ENCODE measurements at places on chromosomes 1 and 21.

DNA sequence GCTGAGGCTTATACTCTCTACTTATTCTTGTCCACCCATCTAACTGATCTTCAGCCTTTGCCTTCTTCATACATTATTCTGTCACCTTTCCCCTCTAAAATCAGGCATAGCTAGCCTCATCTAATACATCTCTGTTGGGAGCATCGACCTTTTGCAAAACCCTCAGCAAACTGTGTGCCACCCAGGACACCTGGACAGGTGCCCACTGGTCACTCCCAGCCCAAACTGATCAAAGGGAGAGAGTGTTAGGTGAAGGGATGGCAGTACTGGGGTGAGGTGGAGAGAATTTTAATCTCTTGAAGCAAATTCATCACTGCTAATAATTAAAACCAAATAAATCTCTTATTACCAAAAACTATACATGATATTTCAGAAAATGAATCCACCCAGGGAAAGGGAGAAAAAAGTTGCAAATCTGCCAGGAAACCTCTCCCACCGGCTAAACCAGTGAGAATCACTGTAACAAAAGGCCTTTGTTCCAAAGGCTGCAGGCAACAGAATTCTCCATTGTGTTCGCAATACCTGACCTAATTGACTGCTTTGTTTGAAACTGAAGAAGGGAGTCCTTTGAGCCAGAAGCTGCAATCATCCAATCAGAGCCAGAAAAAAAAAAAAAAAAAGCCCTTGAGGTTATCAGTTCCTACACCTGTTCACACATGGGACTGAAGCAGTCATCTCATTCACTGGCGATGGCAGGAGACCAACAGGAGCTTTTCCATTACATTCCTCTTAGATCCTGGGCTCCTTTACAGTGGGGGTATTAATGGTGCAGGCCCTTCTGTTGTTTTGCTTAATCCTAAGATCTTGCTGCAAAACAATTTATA is 172.6 kb downstream of the APP start:
- DNase-seq: no peak

GRCh38 chr1:219813294-219813693 is 115.1 kb downstream of the SLC30A10 start:
- no peak for DNase-seq

DNA sequence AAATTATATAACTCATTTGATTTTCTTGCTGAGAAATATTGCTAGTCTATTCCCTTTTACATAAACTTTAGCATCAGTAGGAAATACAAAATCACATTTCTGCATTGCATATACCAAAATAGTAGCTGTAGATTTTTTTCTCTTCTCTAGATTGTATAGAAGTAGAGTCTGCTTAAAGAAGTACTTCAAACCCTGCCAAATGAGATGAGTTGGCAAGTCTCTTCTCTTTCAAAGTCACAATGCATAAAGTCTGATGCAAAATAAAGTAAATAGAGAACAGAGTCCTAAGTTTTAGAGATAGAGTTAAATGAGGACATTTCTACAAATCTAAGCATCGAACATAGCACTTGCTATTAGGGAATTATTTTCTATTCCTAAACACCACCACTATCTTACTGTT is 6.4 kb downstream of the PLPPR4 start:
- DNase-seq: no peak

DNA sequence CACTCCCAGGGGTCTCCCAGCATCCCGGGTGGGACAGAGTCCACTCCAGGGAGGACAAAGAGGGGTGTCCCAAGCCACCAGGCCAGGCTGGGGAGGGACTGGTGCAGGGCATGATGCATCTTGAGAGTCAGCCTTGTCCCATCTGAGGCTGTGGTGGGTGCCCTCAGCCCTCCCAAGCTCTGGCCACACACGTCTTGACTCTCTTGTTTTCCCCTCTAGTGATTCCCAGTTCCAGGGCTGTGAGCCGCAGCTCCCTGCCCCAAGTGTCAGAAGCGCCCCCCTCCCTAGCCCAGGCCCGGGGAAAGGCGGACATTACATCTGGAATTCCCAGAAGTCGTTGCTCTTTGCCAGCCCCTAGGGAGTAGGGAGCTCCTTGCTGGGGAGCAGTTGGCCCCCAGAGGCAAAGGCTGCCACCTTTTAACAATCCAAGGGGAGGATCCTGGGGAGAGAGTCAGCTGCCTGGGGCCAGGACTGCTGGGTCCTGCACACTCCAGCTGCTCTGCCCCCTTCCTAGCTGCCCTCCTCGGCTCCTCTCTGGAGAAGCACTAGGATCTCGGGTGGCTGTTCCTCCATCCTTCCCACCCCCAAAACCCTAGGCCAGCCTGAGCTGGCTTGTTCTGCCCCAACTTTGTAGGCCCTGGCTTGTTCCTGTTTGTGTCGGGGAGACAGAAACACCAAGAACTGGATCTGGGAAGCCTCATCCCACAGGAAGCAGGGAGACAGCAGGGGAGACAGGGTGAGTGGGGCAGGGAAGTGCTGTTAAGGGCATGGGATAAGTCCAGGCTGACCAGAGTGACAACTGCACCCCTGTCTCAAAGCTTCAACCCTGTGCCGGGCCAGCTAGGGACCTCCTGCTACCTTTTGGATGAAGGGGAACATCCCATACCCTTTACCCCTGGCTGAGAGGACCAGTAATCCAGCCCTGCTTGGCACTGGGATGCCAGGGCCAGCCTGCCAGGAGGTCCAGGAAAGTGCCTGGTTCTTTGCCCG is 3.2 kb upstream of the PTPN7 start:
- no peak for DNase-seq

DNA sequence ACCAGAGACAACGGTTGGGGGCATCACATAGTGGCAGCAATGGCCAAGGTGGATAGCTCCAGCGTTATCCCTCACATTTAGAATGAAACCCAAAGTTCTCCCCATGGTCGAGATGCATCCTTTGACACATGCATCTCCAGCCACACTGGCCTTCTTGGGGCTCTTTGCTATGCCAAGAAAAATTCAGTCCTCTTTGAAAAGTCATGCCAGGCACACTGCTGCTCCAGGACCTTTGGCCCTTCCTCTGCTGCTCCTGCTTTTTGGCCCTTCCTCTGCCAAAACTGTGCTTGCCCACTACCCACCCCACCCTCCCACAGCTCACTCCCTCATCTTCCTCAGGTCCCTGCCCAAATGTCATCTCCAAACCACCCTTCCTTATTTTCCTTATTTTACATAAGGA is 106.4 kb downstream of the C1orf94 start:
- no peak for DNase-seq

- DNase-seq: no peak
Observed at GRCh38 chr21:43991447-43991991, 20.6 kb upstream of the TRAPPC10 start.

DNA sequence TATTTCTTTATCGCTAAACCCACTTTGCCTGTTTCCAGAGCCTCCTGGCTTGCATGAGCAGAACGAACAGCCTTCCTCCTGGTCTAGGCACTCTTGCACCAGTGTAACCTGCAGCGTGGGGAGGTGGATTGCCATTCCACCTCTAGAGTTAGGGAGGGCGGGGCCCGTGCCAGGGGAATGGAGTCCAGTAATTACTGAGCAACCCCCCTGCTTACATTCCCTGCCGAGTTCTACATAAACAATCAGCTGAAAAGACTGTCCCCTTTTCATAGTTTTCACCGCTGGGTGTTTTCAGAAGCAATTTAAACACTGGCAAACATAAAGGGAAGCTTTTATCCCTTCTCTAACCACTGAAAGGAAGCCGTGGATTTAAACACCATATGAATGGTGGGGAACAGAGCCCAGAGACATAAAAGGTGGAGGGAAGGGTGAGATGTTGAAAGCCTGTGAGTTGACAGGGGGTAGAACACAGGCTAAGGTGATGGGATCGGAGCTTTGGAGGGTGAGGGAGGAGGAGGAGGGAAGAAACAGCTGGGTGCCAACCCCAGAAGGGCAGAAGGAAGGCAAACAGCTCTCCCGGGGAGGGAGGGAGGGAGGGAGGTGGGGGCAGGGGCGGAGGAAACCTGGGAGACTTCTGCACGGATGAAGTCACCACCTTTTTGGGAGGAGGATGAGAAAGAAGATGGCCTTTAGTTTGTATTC is 68.0 kb upstream of the WDR26 start:
- DNase-seq: no peak

DNA sequence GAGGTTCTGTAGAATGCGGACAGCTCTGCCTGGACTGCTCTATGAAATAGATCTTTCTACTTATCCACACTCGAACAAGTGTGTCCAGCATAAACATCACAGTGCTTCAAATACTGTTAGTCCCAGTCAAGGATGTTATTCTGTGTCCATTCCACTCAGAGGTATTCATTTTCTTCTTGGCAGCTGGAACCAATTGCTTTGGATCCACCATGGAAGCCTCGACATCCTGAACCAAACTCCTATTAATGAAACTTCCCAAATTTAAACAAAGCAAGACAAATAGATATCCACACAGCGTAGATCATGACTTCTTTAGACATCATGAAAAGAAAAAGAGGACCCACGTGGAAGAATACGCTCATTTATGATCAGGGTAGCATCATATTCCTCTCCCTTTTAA is 95.8 kb downstream of the DISC1 start:
- DNase-seq: no peak

GRCh38 chr1:163414778-163415177 is 93.0 kb downstream of the NUF2 start:
- no peak for DNase-seq

GRCh38 chr1:22776035-22776613 is 65.5 kb downstream of the EPHB2 start:
- no peak for DNase-seq

- no peak for DNase-seq
Observed at GRCh38 chr1:234611225-234611846, 1.4 kb upstream of the IRF2BP2 start.

DNA sequence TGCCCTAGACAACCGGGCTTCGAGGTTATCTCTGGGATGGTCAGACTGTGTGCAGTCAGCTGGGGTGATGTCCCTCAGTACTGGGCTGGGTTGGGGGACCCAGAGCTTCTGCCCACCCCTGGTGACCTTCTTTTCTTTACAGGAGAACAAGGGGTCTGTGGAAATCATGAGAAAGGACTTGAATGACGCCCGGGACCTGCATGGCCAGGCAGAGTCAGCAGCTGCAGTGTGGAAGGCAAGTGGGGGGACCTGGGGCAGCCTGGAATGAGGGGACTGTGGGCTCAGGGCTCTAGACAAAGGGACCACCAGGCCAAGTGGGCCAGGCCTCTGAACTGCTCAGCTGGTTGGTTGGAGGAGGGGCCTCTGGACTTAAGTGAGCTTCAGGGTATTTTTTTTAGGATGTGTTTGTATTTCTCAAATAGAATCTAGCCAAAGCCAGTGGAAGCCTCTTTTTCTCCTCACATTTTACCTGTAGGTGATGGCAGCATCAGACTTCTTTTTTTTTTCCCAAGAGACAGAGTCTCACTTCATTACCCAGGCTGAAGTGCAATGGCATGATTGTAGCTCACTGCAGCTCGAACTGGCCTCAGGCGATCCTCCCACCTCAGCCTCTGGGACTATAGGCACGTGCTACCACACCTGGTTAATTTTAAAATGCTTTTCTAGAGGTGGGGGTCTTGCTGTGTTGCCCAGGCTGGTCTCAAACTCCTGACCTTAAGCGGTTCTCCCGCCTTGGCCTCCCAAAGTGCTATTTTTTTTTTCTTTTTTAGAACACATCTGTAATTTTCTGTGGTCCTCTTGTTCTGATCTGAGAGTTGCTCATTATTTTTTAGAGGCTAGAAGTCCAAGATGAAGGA is 1.9 kb downstream of the RNF187 start:
- DNase-seq: no peak

DNA sequence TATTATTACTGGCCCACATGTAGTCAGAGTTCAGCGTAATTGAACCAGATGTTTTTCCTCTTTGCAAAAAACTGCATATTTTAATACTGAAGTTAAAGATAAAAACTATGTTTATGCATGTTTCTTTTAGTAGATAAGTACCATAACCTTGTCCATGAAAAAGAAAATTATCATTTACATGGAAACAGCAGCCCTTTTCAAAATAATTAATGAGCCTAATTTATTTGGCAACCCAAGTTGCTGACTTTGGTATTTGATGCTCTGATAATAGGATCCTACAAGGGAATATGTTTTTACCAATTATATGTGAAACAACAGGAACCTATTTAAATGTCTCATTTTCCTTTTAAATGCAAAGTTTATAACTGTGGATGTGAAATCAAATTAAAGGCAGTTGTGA is 281.3 kb upstream of the C1orf105 start:
- DNase-seq: no peak

GRCh38 chr1:44031252-44032169 is at the start of gene SLC6A9:
Gene SLC6A9, minus strand, starts transcription at chr1:44031462. Its CDS starts 7,185 bp downstream, at chr1:44024277.
- DNase-seq: peak; percentile 69

DNA sequence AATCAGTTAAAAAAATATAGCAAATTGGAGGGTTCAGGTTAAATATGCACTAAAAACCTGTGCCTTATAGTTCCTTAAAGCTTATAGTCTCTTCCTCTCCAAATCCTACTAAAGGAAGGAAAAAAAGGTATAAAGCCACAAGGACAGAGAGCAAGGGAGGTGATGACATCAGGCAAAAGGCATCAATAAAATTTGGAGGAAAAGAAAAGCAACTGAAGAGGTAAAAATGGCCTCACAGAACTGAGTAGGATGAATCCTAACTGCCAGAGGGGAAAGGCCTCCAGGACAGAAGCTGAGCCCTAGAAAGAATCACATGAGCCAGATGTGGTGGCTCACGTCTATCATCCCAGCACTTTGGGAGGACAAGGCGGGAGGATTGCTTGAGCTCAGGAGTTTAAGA is 8.1 kb downstream of the CCSAP start:
- no peak for DNase-seq

GRCh38 chr1:38039331-38040088 is 7.1 kb downstream of the POU3F1 start:
- DNase-seq: no peak

GRCh38 chr1:232512712-232513111 is 117.2 kb downstream of the SIPA1L2 start:
- no peak for DNase-seq

DNA sequence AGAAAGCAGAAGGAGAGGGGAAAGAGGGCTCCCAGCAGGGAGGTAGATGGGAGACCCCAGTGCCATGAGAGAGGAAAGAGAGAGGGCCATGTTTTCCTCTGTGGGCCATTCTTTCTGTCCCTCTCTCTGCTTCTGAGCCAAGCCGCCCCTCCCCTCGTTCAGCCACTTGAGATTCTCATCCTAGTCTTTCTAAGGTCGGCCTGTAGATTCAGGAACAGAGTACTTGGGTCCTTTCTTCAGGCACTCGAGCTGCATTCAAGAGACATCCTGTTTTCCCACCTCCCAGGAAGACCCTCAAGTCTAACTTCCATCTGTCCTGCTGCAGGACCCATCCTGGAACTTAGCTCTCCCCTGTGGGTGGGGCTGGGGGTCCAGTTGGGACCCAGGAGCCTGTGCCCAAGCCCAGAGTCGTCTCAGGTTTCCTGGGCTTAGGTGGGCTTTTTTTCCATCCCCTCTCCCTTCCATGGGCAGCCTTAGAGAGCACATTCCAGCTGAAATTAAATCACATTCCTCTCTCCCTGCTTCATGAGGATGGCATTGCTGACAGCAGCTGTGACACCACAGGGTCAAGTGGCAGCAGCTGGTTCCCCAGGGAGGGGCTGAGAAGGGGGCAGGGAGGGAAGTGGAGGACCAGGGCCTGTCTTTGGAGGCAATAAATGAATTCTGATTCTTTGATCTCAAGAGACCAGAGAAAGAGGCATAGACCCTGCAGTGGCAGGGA is 13.0 kb downstream of the NES start:
- no peak for DNase-seq

Measured in stimulated activated CD4-positive, alpha-beta T cell treated with anti-CD3 and anti-CD28 coated beads, Interleukin-4, amount 100 ng/mL, for 1 hour (primary cell).